ENCODE measurements at places on chromosomes 1 and 21. TPM values are rescaled to one million over a fixed set of nuclear protein-coding genes. Genes with fewer than 3 reads are reported as not detected.

PTGFR gene
- total RNA-seq = 13.8 TPM

UTS2 gene
- not detected for total RNA-seq

BTBD8 gene
- total RNA-seq = 3.7 TPM

TEX38 gene
- total RNA-seq = not detected

FMO2 gene
- total RNA-seq = 12.0 TPM

ADAMTS5 gene
- total RNA-seq = 99.7 TPM

FAM131C gene
- total RNA-seq = 0.28 TPM

CD1B gene
- not detected for total RNA-seq

ZNF648 gene
- total RNA-seq = not detected

LCE5A gene
- not detected for total RNA-seq

PPM1J gene
- 0.90 TPM for total RNA-seq

SLC44A5 gene
- 1.6 TPM for total RNA-seq

RXFP4 gene
- total RNA-seq = not detected

All from uterus (tissue), 4 donors.